KBM-7 (cell line): ENCODE measurements at places on chromosomes 12 and 14.
A peak's percentile ranks its signal among the peaks of the same experiment; 100 is the strongest.

- DNase-seq: peak; percentile 13
These were observed 7.5 kb downstream of the LAG3 start for GRCh38 chr12:6779708-6780432.

GRCh38 chr12:46920499-46920898 lies 94.7 kb upstream of the SLC38A4 start:
- DNase-seq: no peak

DNA sequence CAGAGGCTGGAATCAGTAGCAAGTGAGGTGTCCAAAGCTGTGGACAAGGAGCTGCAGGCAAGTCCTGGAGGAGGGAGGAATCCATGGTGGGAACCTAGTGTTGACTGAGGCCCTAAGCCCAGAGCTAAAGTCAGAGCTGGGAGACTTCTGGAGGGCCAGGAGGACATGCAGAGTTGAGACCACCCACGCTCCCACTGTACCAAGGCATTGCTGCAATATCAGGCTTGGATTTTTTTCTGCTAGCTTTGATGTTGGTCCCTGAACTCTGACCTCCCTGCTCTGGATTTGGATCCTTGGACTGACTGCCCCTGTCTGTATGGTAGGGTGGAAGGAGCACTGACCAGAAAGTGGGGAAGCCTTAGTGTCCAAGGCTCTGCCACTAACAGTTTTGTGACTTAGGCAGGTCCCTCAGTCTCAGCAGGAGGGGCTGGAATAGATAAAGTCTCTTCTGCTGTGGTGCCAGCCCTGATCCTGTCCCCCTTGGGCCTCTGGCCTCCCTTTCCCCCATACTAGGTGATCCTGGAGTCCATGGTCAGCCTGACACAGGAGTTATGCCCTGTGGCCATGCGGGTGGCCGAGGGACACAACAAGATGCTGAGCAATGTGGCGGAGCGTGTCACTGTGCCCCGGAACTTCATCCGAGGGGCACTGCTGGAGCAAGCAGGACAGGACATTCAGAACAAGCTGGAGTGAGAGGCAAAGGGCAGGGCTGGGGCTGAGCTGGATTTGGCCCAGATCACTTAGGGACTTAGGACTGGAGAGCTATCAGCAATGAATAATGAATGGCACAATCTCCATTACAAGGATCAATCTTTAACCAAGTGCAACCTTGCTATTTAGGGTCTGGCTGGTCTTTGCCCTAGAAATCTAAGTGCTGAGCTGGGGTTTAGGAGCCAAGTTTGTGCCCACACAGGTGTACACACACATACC lies 9.4 kb downstream of the CARMIL3 start:
- DNase-seq: no peak

GRCh38 chr14:64580467-64580866 lies 30.7 kb downstream of the PPP1R36 start:
- no peak for DNase-seq

GRCh38 chr12:2396448-2396871 lies 343.7 kb downstream of the CACNA1C start:
- DNase-seq: no peak

DNA sequence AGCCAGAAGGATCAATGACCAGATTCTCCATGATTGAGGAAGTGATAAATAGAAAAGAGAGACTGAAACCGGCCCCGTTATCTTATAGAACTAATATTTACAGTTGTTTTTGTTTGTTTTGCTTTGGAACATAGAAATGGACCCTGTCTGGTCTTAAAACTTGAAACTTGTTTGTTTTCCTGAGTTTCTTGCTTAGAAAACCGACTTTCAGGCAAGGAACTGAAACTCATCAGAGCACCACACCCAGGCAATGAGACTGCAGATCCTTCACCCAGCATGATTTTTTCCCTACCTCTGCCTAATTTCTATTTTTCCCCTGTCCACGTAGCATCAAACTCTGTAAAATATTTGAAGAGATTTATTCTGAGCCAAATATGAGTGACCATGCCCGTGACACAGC lies 10.6 kb upstream of the CLEC12A start:
- no peak for DNase-seq

GRCh38 chr12:14310866-14311265 lies 54.6 kb upstream of the ATF7IP start:
- DNase-seq: no peak

DNA sequence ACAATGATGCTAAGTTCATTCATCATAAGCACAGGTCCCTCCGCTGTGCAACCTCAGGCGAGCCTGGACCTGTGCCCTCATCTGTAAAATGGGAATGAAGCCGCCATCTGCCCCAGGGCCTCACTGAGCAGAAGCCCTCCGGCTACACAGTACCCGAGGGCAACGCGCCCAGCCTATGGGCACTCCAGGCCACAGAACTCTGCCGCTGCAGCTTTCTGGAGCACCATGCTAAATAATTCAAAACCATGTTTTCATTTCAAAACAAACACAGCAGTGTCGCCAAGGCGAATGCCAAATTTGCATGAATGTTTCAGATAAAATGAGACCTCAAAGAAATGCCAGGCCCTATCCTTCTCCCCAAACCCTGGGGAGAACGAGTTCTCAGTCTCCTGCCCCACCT lies 4.0 kb downstream of the NCOR2 start:
- no peak for DNase-seq

- DNase-seq: no peak
These were observed 104.8 kb downstream of the MYF5 start for GRCh38 chr12:80821513-80822000.

GRCh38 chr12:76945867-76946266 lies 67.0 kb upstream of the CSRP2 start:
- no peak for DNase-seq
